ENCODE measurements at places on chromosomes 11 and 22.

GRCh38 chr11:62459080-62459479 lies 40.2 kb downstream of the SCGB1A1 start:
- no peak for DNase-seq

DNA sequence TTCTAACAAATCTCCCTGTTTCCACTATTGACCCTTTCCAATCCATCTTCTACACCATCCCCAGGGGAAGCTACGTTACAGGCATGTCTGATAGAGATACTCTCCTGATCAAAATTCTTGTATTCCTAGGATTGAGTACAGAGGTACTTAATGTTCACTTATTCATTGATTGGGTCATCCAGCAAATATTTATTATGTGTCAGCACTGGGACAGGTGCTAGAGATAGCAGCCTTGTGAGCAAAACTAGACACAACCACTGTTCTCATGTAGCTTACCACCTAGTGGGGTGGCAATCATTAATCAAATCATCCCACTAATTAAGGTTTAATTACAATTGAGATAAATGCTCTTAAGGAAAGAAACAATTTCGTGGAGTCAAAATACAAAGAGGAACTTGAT lies 9.4 kb upstream of the RTCB start:
- DNase-seq, result no peak

DNA sequence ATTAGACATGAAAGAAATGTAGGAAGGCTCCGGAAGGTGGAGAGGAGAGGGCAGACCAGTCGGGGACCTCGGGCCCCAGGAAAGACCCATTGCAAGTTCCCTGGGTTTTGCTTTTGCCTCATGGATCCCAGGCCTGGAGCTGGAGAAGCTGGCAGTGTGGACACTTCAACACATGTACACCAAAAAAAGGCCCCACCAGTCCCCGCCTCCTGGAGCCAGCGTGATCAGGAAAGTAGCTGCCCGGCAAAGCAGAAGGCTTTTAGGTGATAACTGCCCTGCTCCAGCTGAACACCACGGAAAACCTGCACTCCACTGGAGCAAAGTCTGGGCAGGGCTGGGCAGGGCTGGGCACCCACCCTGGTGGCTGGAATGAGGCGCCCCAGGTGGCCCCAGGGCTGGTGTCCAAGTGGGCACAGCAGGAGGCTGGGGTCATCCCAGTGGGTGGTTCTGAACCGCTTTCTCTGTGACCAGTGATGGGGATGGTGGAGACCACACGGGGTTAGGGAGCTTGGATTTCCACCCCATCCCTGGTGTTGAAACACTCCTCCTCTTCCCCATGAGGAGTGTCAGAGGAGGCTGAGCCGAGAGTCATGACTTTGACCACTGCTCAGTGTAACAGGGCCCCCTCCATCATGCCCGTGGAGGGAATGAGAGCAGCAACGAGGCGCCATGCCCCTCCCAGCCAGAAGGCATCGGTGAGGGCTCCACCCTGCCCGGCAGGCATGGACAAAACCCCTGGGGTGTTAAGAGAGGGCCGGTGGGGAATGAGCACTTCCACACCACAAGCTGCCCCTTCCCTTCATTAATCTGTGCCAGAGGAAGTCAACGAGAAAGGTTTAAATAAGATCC lies 16.9 kb upstream of the MUC5AC start:
- DNase-seq, result no peak

- DNase-seq, result no peak
Measured at GRCh38 chr11:46522682-46523281, 71.0 kb downstream of the AMBRA1 start.

DNA sequence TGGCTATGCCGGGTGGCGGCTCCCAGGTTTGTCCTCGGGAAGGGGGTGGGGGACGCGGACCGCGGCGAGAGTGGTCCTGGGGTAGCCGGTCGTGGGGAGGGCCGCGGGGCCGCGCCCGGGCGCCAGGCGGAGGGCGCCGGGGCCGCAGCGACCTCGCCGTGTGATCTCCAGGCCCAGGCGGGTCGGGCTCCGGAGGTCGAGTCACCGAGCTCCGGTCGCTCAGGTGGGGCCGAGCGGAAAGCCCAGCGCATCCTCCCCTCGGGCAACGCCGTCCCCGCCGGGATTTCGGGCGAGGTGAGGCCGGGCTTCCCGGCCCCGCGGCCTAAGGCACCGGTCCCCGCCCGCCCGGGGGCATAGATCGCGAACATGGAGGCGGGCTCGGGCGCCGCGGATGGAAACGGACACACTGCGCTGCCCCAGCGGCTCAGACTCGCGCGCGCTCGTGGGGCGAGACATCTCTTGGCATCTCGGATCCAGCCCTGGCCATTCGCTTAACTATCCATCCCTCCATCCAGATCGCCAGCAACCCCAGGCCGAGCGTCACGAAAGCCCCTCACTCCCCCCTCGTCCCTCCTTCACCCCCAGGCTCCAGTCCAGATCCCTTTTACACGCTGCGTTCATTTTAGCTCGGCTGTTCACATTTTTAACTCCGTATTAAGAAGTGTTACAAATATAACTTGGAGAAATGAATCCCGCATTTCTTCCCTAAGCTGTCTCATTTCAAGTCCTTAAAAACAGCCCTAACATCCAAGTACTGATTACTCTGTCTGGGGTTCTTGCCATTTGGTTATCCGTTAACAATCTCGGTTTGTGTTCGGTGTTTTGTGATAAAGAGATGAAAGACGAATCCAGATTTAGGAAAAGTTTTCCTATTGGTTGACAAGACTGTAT lies 460 bp downstream of the ZC3H12C start:
- DNase-seq, result peak; percentile 75

- no peak for DNase-seq
Measured at GRCh38 chr11:14021738-14022137, 59.2 kb downstream of the SPON1 start.

GRCh38 chr11:7154881-7155361 lies 66.1 kb downstream of the RBMXL2 start:
- no peak for DNase-seq

- no peak for DNase-seq
Measured at GRCh38 chr11:111515591-111515990, 1.0 kb downstream of the HOATZ start.

DNA sequence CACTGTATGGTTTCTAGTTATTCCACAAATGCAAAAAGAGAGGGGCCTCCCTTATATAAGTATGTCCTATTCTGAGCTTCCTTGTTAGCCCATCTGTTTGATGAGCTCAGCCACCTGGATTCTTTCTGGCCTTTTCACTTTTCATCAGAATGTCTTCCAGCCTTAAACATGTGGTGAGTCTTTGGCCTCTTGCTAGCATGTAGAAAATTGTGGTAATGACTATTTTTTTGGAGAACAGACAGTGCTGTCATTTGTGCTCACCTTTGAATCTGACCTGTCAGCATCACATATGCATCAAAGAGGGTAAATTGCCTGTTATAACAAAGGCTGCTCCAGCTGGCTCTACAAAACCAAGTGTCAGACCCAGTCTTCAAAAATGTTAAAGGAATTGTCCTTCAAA lies 558.7 kb downstream of the RAB38 start:
- no peak for DNase-seq

- no peak for DNase-seq
Measured at GRCh38 chr11:45502226-45502545, 163.2 kb downstream of the CHST1 start.

DNA sequence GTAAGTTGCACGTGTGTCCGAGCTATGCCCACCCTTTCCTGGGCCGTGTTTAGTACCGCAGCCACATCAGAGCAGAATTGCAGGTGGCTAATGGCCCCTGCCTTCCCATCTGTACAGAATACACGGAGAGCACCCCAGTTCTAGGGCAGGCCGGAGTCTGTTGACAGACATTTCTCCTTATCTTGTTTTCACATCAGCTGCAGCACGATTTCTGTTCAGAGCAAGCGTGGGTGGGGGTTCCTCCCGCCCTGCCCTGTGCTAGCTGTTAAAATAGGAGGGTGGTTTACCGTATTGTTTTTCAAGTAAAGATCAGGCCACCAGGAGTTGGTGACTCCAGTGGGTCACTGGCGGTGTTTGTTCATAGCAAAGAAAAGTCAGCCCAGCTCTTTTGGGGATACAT lies 41.1 kb downstream of the UBASH3B start:
- DNase-seq, result no peak

- no peak for DNase-seq
Measured at GRCh38 chr22:17269224-17269606, 50.0 kb upstream of the ADA2 start.

GRCh38 chr11:17637901-17638300 lies 81.5 kb upstream of the MYOD1 start:
- DNase-seq, result no peak

GRCh38 chr22:19970479-19971275 lies 29.1 kb upstream of the TXNRD2 start:
- peak; percentile 52 for DNase-seq

DNA sequence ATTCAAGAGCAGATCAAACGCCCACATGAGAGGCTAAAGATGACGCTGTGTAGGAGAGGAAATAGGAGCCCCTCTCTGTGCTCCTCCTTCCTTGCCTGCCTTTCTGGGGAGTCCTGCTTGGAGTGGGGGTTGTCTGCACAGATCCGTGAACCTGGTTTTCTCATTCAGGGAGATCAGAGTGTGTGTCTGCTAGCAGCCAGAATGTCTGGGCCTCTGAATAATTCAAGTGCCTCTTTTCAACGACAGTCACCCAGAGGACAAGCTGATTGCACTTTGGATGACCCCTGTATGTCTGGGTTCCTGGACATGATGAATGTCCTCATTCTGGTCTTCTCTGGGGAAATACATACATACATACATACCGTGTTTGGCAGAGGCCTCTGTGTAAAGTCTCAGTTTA lies 592.5 kb upstream of the B3GAT1 start:
- DNase-seq, result no peak

DNA sequence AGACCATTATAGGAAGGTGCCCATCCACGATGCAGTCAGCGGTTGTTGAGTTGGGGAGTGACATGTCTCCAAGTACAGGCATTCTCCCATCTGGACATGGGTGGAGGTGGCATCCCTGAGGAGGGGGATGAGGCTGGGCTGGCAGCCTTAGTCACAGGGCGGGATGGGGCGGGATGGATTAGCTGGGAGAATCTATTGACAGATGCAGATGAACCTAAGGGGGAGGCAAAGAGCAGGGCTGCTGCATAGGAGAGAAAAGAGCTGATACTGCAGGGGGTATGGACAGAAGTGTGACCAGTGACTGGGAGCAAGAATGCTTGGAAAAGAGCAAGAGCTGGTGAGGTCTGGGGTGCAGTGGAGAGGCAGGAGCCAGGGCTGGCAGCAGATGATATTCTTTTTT lies 42.7 kb downstream of the SCN3B start:
- DNase-seq, result no peak

DNA sequence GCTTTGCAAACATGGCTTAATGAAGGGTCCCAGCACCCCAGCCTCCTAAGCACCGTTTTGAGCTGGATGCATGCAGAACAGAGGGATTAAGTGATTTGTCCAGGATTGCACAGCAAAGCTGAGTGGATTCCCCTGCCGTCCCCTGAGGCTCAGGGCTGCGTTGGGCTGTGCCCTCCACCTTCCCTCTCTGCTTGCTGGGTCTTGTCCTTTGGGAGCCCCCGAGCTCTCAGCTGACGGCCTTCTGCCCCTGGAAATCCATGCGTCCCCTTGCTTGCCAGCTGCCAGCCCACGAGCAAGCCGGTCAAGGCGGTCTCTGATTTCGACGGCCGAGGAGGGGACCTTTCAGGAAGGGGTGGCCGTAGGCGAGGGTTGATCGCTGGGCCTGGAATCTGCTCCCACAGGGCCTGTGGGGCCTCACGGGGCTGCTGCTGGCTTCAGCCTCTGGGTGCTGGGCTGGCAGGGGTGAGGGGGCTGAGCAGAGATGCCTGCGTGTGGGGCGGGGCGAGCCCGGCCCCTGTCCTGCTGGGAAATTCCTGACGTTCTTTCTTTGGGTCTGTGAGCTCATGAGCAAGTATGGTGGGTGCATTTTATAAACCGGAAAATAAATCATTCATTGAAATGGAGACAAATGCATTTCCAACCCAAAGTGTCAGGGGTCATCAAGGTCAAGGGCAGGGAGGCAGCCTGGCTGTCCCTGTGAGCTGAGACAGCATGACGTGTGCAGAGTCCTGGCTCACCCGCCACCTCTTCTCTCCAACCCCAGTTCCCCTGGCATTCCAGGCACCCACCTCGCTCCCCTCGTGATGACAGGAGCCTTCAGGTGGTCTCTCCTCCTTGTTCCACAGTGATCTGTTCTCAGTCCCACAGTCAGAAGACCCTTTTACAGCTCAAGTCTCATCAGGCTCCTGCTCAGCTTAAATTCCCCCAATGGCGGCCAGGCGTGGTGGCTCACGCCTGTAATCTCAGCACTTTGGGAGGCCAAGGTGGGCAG lies 28.1 kb downstream of the FGF4 start:
- no peak for DNase-seq

- DNase-seq, result no peak
Measured at GRCh38 chr11:17864478-17864941, 129.9 kb downstream of the KCNC1 start.

All from putamen (tissue), 1 donor.